ENCODE measurements at places on chromosomes 13 and 19.

DNA sequence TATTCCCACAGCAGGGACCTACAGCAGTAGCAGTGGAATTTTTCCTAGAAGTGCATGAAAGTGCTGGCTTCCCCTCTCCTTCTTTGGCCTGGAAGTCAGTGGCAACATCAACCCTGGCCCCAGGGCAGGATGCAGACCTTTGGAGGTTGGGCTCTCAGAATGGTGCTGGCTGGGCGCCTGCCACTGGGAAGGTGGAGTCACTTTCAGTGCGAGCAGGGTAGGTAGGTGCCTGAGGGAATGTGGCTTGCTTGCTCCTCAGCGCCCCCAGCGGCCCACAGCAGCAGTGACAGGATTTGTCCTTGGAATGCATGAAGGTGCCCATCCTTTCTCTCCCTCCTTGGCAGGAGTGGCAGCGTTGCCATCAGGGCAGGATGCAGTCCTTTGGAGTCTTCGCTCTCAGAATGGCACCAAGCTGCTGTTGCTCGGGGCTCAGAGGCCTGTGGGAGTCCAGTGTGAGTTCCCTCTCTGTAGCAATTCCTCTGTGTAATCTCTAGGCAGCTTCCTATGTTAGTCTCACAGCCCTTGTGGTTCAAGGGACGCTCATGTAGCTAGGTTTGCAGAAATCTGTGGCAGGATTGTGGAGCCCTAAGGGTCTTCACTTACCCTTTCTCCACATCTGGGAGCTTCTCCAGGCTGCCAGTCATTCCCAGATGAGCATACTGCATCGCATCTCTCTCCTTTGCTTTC lies 354.4 kb upstream of the DACH1 start:
- no peak for DNase-seq

- no peak for DNase-seq
Measured at GRCh38 chr19:36605877-36606478, 865 bp downstream of the ZNF382 start.

DNA sequence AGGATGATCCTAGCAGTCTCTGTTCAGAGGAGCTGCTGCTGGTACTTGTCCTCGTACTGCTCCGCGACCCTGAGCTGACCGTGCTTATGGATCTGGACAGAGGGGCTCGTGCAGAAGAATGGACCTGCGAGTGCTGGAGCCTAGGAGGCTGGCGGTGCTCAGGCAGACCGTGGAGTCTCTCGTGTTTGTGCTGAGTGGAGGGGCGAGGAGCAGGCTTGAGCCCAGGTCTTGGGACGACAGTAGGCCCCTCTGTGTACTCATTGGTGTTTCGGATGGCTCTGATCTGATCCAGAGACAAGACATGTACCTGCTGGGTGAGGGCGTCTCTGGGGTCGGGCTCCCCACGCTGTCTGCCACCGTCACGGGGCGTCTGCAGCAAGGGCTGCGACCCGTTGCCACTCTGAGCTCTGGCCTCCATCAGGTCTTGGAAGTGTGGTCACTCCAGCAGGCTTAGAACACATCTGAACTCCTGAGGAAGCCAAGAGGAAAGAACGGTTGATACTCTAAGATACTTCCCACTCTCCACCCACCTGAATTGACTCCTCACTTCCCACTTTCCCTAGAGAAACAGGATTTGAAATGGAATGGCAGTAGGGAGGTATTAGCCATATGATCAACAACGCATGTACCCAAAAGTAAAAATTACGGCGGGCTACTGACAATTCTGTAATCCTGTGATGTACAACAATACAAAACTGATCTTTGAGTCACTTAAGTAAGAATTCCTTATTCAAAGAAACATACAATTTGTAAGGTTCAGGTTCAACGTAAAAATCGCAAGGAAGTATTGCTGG lies 3.4 kb downstream of the SPRY2 start:
- DNase-seq: peak; percentile 60

DNA sequence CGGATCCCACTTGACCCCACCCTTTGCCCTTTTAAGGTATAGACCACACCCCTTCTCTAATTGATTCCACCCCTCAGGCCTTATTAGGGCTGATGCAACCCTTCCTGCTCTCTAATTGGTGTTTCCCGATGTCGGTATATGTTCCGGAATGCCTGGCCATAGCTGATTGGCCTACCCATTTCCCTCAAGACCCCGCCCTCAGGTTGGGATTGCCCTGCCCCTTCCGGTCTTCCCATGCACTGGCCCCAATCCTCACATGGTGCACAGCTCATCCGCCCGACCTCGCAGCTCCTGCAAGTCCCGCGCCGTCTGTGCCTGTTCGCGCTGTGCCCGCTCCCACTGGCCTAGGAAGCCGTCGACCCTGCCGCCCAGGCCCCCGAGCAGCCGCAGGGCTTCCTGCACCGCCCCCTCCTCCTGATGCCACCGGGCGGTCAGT lies 18.1 kb downstream of the TSKS start:
- DNase-seq: no peak

- DNase-seq: no peak
Measured at GRCh38 chr19:6038634-6039405, 60.9 kb upstream of the RANBP3 start.

GRCh38 chr19:27906081-27906480 lies 1306.9 kb downstream of the UQCRFS1 start:
- no peak for DNase-seq

DNA sequence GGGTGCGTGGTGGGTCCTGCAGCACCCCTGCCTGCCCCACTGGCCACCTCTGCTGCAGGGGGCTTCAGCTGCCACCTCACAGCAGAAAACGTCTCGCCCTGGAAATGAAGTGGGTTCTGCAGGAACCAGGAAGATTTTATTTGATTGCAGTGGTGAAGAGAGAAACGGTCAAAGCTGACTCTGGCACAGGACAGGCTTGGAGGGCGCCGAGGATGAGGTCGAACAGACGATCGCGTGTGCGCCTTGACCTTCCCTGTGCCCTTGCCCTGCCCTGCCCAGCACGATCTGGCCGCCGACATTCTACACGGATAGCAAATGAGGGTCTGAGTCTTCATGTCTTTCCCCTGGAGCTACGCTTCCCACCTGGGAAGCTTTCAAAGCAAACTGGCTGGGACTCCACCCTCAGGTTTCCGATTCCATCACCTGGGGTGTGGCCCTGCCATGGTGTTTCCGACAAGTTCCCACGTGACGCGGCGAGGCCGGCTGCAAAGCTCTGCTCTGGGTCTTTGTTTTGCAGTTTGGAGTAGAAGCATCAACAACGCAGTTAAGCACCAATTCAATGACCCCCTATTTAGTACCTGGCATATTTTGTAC lies 50.3 kb upstream of the TUBGCP3 start:
- no peak for DNase-seq

GRCh38 chr19:49689133-49690078 lies at the start of gene ADM5:
Gene ADM5 (plus strand): TSS chr19:49689594. CDS start chr19:49689838, 244 bp downstream.
- DNase-seq: no peak

GRCh38 chr13:73230716-73231115 lies 171.9 kb downstream of the KLF5 start:
- DNase-seq: no peak

DNA sequence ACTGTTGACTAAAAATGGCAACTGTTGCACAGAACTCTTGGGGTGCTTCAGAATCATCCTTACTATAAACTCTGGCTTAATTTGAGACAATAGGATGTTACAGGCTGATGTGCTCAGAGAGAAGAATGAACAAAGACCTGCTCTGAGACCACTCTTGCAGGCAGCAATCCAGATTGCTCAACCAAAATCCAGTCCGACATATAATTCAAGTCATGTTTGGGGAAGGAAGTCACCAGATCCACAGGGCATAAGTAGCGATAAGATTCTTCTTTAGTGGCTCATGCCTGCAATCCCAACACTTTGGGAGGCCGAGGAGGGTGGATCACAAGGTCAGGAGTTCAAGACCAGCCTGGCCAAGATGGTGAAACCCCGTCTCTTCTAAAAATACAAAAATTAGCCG lies 20.6 kb downstream of the MTMR6 start:
- DNase-seq: no peak

DNA sequence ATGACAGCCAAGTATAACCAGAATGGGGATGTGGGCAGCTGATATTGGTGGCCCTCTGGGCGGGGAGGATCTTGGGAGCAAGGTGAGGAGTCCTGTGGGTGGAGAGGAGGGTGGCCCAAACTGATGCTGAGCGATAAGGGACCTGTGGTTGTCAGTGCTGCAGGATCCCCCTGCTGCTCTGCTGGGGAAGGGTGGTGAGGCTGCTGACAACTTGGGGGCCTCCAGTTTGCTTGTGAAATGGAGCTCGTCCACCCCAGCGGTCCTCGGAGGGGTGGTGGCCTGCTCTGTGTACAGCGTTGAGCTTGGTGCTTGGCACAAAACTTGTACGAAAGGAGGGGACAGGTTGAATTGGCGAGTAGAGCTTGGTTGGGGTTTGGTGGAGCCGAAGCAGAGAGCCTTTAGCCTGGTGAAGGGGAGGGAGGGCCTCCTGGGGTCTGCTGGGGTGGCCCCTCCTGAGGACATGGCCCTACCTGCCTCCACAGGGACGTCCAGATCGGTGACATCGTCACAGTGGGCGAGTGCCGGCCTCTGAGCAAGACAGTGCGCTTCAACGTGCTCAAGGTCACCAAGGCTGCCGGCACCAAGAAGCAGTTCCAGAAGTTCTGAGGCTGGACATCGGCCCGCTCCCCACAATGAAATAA lies 2.9 kb downstream of the RPS11 start:
- no peak for DNase-seq

- DNase-seq: peak; percentile 98
Measured at GRCh38 chr19:12791345-12792050, at the start of gene JUNB. Gene JUNB (plus strand): TSS chr19:12791486. CDS start chr19:12791772, 286 bp downstream.

- no peak for DNase-seq
Measured at GRCh38 chr13:65727070-65727469, 1503.1 kb downstream of the PCDH9 start.

- DNase-seq: no peak
Measured at GRCh38 chr19:49543032-49543431, 15.2 kb downstream of the RCN3 start.

- DNase-seq: no peak
Measured at GRCh38 chr19:21765151-21765550, 2.2 kb downstream of the ZNF100 start.

DNA sequence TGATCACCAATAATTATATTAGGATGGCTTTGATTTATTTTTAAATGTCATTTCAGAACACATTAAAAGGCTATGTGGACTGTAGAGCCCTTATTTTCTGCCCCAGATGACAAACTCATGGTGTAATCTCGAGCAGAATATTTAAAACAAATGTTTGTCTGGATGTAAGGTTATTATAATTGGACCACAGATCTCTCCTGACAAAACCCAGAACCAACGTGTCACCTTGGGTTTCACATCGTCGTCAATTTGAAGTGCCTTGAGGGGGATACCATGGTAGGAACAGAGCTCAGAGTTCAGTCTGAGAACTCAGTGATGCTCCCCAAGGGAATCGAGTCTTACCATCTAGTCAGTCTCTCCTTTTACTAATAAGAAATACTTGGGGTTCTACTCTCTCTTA lies 2.8 kb downstream of the SACS start:
- no peak for DNase-seq

DNA sequence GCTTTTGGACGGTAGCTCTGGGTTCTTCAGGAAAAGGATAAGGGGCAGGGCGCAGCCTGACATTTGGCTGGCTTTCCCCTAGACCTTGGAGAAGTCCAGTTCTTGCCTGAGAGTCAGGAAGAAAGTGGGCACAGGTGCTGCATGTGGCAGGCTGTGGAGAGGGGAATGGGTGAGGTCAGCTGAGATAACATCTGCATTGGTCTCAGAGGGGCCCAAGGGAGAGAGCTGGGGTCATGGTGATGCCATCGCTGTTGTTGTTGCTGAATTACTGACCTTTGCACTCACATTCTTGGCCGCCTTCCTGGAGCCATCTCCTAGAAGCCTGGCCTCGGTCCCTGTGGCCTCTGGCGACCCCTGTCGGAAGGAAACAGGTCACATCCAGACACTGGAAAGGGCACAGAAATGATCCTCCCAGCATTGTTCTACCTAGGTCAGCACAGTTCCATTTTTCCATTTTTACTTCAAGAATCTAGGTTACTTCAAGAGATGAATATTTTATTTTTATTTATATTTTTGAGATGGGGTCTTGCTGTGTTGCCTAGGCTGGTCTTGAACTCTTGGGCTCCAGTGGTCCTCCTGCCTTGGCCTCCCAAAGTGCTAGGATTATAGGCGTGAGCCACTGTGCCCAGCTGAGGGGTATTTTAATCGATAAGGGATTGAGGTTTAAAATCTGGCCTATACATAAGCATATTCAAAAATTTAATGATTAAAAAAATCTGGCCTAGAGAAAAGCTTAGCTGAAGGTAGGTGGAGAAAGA lies 6.5 kb upstream of the LIPE start:
- DNase-seq: peak; percentile 58

DNA sequence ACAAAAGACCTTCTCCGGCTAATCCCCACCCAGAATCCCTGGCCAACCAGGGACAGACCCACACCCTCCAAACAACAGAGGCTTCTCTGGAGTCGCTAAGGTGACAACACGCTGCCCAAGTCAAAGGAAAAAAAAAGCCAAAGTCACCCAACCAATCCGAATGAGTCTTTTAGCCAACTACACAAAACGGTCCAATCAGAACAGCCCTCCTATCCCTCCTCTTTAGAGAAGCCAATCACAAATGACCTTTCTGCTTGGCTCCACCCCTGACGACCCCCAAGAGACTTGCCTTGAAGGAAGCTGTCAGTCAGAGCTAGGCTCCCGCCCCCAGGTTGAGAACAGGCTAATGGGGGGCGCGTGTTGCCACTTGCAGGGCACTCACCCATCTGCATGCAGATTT lies 6.6 kb upstream of the FBXW9 start:
- DNase-seq: no peak

- DNase-seq: no peak
Measured at GRCh38 chr19:14440049-14440448, 6.9 kb downstream of the PKN1 start.
